ENCODE measurements at places on chromosomes 6 and 20.

GRCh38 chr6:55825402-55826051 is 49.9 kb downstream of the BMP5 start:
- DNase-seq = peak; percentile 86

- peak; percentile 32 for DNase-seq
These were observed 3.9 kb upstream of the TGM2 start for GRCh38 chr20:38168791-38169589.

DNA sequence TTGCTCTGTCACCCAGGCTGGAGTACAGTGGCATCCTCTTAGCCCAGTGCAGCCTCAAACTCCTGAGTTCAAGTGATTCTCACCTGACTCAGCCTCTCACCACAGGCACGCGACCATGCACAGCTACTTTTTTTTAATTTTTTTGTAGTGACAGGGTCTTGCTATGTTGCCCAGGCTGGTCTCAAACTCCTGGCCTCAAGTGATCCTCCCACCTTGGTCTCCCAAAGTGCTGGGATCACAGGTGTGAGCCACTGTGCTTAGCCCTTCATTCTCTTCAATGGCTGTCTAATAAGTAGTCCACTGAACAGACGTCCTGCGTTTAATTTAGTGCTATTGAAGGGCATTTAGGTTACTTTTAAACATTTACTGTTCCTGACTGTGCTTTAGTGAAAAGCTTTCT is 27.3 kb downstream of the KDM1B start:
- DNase-seq = no peak

- DNase-seq = no peak
These were observed 4.0 kb upstream of the ACSS1 start for GRCh38 chr20:25061821-25062530.

GRCh38 chr6:13851803-13852202 is 37.4 kb upstream of the MCUR1 start:
- no peak for DNase-seq

GRCh38 chr6:113857556-113858479 is 673 bp downstream of the MARCKS start:
- peak; percentile 52 for DNase-seq

- DNase-seq = no peak
These were observed 207.7 kb downstream of the BTBD9 start for GRCh38 chr6:38432079-38432478.
